Fibroblast of mammary gland (primary cell): ENCODE measurements at places on chromosomes 5 and 9.

GRCh38 chr5:76177978-76178377, 94.8 kb downstream of the SV2C start:
- DNase-seq: no peak

- DNase-seq: no peak
Measured at GRCh38 chr5:56585999-56586691, 229.2 kb upstream of the MAP3K1 start.

- DNase-seq: no peak
Measured at GRCh38 chr5:98750693-98751092, 22.8 kb upstream of the RGMB start.

GRCh38 chr5:143694357-143694756, 117.6 kb upstream of the HMHB1 start:
- no peak for DNase-seq
